NCI-H446 (cell line): ENCODE measurements at places on chromosomes 1 and 21.

DNA sequence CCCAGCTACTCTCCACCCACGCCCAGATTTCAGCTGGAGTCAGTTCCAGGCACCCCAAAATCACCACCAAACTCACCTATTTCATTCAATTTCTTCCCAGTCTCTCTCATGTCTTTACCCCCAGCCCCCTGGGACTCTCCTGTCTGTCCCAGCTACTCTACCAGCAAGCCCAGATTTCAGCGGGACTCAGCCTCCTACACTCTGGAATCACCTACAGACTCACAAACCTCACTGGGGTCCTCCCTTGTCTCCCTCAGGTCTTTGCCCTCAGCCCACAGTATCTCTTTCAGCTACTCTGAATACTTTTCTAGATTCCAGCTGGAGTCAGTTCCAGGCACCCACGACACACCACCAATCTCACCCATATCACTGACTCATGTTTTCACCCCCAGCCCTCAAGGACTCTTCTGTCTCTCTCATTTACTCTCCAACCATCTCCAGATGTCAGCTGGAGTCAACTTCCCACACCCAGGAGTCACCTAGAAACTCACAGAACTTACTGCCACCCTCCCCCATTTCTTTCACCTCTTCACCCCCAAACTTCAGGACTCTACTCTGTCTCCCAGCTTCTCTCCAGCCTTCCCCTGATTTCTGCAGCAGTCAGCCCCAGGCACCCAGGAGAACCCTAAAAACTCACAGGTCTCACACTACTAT lies 1529.3 kb upstream of the TPTE start:
- no peak for DNase-seq

GRCh38 chr1:54640361-54640760 lies 1.2 kb upstream of the MROH7 start:
- DNase-seq, result no peak

DNA sequence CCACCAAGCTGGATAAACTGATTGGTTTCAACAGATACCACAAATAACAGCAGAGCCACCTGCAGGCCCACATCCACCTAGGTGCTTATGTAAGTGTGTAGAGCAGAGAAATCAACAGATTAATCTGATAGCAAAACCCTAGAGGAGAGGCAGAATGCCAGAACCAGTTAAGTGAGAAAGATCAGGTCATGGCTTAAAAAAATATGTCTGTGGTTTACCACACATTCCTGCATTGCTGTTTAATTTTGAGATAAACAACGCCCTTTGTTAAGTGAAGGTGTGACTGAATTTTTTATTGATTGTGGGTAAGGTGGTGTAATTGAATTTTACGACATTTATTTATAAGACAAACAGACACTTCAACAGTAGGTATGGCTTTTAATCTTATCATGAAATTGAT lies 21.2 kb downstream of the CRNN start:
- no peak for DNase-seq

DNA sequence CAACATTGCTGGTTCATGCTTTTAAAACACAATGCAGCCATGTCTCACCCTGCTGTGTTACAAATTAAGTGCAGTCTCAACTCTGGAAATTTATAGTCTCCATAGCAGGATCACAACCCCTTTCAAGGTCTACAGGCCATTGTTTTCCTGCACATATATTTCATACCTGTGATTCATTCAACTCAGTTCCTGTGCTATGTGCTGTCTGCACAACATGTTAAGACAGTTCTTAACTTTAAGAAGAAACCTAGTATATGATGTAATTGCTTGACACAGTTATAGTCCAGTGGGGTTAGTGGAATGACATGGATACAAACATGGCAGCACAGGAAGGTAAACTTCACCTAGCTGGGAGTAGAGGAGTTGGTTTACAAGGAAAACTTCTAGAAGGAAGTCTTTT lies 106.4 kb downstream of the IFI44 start:
- no peak for DNase-seq

- no peak for DNase-seq
Measured at GRCh38 chr1:180254854-180255253, 24.8 kb downstream of the LHX4 start.

DNA sequence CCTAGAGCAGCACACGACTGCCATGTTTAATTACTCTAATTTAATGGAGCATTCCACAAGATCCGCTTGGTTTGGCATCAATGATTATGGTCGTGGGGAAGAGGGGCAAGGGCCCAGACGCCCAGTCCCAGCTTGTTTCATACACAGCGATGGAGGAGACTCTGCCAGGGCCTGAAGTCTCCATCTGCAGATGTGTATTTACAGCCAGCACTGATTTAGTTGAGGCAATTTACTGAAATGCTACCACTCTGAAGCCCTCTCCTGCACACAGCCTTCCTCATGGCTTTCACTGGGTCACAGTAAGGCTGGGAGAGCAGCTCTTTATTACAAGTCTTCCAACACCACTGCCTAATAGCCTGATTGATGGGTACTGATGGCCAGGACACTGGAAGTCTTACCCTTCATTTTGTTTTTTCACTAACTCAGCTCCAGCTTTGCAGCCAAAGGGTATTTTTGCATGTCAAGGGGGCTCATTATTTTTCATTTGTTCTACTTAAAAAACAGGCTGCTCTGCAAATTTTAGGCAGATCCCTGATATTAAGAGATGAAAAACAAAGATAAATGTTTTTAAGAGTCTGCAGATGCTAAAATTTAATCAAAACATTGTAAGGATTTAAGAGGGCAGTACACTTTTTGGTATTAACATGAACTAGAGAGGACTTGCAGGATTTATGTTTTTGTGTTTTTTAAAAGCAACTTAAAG lies 236.3 kb downstream of the SIPA1L2 start:
- no peak for DNase-seq

GRCh38 chr1:203465146-203465798 lies 10.3 kb upstream of the PRELP start:
- no peak for DNase-seq

- no peak for DNase-seq
Measured at GRCh38 chr1:10716840-10717239, 79.6 kb downstream of the CASZ1 start.

DNA sequence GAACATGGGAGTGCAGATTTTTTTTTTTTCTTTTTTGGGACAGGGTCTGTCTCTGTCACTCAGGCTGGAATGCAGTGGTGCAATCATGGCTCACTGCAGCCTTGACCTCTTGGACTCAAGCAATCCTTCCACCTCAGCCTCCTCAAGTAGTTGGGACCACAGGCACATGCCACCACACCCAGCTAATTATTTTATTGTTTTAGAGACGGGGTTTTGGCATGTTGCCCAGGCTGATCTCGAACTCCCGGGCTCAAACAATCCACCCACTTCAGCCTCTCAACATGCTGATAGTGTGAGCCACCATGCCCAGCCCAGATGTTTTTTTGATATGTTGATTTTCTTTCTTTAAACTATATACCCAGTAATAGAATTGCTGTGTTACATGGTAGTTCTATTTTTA lies 57.7 kb downstream of the RGSL1 start:
- DNase-seq, result no peak

DNA sequence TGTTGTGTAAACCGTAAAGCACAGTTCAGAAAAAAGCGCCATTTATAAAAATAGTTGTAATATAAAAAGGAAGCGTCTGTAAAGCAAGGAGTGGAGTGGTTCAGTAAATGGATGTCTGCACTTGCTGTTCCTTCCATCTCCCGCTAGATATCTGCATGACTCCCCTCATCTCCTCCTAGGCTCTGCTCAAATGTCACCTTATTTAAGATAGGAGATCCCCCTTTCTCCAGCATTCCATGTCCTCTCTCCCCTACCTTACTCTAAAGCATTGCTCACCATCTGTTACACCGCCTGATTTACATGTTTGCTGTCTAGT lies 745 bp downstream of the MUL1 start:
- DNase-seq, result no peak

- no peak for DNase-seq
Measured at GRCh38 chr1:14735841-14736240, 137.4 kb downstream of the KAZN start.

DNA sequence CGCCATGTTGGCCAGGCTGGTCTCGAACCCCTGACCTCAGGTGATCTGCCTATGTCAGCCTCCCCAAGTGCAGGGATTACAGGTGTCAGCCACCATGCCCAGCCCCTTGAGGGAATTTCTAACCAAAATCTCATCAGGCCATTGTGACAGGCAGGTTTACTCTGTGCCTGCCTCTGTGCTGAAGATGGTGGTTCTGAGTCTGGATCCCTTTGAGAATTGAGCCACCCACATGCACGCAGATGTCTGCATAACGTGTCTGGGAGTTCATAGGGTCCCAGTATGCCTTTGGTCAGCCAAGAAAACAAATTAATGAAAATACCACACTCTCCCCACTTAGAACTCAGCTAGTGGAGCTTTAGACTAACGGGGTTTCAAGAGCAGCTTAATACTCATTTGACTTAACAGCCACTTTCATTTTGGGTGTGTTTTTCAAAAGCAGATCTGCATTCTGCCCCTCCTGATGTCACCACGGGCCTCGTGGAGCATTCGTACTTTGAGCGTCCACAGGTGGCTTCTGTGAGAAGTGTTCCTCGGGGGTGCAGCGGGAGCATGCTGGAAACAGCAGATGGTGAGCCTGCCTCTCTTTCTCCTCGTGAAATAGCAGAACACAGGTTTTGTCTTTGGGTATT lies 45.3 kb downstream of the DIP2A start:
- no peak for DNase-seq

- DNase-seq, result no peak
Measured at GRCh38 chr1:168894397-168894903, 165.4 kb upstream of the DPT start.

DNA sequence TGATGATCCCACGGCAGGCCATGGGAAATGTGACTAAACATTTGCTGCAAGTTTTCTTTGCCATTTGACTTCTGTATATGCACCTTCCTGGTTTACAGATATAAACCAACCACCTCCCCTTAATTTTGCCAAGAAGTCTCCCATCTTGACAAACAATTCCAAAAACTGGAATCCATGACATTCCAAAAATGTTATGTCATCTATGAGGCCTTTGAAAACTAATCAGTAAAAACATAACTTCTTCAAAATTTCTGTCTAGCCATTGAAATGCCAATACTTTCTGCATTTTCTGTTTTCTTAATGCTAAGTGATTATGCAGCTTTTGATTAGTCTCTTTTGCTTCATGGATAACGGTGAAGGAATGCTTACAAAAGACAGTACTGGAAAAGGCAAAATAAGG lies 84.1 kb downstream of the LYST start:
- DNase-seq, result no peak

DNA sequence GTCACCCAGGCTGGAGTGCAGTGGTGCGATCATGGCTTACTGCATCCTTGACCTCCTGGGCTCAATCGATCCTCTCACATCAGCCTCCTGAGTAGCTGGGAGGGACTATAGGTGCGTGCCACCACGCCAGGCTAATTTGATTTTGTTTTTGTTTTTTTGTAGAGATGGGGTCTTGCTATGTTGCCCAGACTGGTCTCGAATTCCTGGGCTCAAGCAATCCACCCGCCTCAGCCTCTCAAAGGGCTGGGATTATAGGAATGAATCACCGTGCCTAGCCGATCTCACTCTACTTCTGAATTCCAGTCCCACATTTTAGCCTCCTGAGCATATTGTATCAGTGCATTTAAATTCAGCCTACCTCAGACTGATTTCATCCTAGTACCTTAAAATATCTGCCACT lies 1.8 kb downstream of the CTXND2 start:
- DNase-seq, result no peak

DNA sequence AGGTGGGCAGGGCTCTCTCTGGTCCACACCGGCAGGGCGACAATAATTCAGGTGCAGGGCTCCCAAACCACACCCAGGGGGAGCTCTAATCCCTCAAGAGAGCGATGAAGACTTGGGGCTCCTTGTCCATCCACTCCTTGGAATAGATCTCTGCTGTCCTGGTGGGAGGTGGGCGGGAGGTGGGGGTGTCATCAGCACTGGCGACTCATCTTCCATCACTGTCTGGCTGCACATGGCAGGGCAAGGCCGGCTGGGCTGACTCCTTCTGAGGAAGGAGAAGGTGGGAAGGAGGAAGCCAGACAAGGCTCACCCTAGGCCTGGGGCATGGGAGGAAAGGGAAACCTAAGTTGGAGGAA lies 29.3 kb downstream of the TNNT2 start:
- no peak for DNase-seq

GRCh38 chr1:221708987-221709386 lies 32.9 kb downstream of the DUSP10 start:
- DNase-seq, result peak; percentile 22

DNA sequence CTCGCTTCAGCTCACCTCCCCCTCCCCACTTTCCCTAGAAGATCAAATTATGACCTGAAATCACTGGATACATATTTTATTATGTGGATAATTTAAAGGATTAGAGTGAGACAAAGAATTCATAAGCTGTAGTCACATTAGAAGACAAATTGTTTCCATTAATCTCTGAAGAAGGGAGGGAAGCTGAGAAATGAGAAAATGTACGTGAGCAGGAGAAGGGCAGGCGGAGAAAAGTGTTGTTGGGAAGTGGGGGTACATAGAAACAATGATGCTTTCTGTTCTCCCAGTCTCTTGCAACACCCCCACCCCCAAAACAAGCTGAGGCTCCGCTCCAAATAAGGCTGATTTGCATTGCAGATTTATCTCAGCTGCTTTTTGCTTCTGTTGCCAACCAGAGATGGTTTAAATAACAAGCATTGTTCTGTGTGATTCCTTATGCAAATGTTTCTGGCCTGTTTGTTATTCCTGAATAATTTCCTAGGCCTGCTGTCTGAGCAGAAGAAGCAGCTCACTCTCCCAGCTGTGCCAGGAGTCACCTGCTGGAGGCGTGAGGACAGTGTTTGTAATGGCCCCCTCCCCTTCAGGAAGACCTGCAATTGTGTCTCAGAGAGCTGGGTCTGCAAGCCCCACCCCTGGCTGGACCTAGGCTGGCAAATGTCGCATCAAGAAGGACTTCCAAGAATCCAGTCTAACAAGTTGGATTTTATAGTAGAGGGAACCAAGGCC lies 121.8 kb upstream of the TNR start:
- no peak for DNase-seq

GRCh38 chr1:85502171-85502570 lies 37.2 kb upstream of the DDAH1 start:
- DNase-seq, result no peak

DNA sequence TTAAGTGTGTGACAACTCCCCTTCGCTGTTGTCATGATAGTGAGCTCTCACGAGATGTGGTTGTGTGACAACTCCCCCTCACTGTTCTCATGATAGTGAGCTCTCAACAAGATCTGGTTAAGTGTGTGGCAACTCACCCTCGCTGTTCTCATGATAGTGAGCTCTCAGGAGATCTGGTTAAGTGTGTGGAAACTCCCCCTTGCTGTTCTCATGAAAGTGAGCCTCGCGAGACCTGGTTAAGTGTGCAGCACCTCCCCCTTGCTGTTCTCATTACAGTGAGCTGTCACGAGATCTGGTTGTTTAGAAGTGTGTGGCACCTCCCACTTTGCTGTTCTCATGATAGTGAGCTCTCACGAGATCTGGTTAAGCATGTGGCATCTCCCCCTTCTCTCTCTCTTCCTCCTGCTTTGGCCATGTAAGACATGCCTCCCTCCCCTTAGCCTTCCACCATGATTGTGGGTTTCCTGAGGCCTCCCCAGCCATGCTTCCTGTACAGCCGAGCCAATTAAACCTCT lies 25.1 kb upstream of the LSS start:
- no peak for DNase-seq

- DNase-seq, result peak; percentile 90
Measured at GRCh38 chr1:221204055-221204833, 325.0 kb downstream of the HLX start.
